ENCODE measurements at places on chromosomes 1 and 21.

DNA sequence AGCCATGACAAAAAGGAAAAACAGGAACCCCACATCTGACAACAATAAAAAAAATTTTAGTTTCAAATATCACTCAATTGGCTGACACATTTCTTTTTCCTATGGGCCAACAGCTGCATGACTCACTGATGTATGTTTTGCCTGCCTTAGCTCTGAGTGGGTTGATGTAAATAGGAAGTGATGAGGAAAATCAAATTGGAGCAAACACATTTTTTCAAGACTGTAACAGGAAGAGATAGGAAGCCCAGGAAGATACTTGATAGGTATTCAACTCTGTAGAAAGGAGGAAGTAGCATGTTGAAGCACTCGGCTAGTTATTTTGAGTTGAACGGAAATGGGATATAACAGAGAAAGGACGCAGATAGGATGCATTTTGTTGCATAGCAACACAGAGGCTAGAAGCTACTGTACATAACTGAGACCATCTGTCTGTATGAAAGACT, 168.0 kb upstream of the NR5A2 start:
- peak; percentile 65 for DNase-seq

- no peak for DNase-seq
These were observed 15.5 kb upstream of the GFI1 start for GRCh38 chr1:92502247-92502646.

DNA sequence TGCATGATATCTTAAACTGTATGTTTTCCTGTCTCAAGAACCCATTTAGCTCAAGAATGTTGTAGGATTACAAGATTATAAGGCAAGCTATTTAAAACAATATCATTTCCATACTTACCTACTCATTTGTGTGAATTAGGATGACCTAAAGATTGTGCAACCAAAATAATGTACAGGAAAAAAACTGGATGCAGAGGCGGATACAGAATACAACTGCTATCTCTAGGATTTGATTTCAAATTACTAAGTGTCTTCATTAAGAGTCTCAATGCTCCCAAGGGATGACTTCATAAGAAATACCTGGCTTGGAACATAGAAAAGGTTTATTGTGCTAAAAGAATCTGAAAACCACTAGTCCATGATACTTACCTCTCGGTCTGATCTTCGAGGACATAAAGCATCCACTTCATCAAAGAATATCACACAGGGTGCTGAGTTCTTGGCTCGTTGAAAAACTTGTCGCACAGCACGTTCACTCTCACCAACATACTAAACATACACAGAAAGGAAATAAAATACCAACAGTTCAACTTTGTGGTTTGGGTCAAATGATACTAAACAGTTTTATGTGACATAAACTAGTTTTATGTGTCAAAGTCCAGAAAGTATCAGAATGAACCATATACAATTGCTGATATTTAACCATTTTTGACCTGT, 54.9 kb downstream of the NVL start:
- DNase-seq = no peak

GRCh38 chr21:43352568-43353281, 74.2 kb downstream of the SIK1 start:
- DNase-seq = no peak

GRCh38 chr1:180198196-180198595, 31.9 kb upstream of the LHX4 start:
- DNase-seq = no peak

All from amniotic stem cell (primary cell).